Activated CD4-positive, CD25-positive, alpha-beta regulatory T cell treated with anti-CD3 and anti-CD28 coated beads, Interleukin-2, amount 50 U/mL, for 24 hours (primary cell): ENCODE measurements at places on chromosomes 7 and 10.

- ATAC-seq, result peak; percentile 79
Observed at GRCh38 chr7:27031289-27032172, 64.3 kb downstream of the HOXA1 start.

- no peak for ATAC-seq
Observed at GRCh38 chr7:141257597-141257996, 183.7 kb downstream of the TMEM178B start.

DNA sequence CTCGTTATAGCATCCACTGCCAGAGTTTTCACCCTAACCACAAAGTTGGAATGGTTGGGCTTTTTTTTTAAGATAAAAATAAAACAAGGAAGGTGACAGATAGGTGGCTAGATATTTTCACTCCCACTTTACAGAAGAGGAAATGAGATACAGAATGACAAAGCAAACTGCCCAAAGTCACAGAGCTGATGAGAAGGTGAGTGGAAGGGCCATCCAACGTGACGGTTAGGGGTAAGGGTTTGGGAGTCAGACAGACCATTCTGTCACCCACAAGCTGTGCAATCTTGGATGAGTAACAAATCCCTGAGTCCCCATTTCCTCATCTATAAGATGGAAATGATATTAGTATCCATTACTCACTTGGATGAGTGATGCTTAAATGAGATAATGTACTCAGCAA is 106.9 kb upstream of the PDLIM1 start:
- no peak for ATAC-seq

- no peak for ATAC-seq
Observed at GRCh38 chr10:66931340-66931948, 5.6 kb downstream of the LRRTM3 start.

- ATAC-seq, result no peak
Observed at GRCh38 chr10:79181698-79182521, 113.1 kb downstream of the ZMIZ1 start.
